ENCODE measurements at places on chromosomes 6 and 20. TPM values are rescaled to one million over a fixed set of nuclear protein-coding genes. Genes with fewer than 3 reads are reported as not detected.

The ZNF391 gene
- 4.7 TPM for total RNA-seq

The NRSN1 gene
- not detected for total RNA-seq

The OLIG3 gene
- not detected for total RNA-seq

The SCUBE3 gene
- 31.5 TPM for total RNA-seq

The SLA2 gene
- total RNA-seq: not detected

The MTHFD1L gene
- 68.7 TPM for total RNA-seq

The UBE2V1 gene
- 49.1 TPM for total RNA-seq

The FNDC1 gene
- 5.2 TPM for total RNA-seq

The NUDT3 gene
- 11.5 TPM for total RNA-seq

The SAPCD1 gene
- total RNA-seq: not detected

The RBPJL gene
- total RNA-seq: not detected

The SMOC2 gene
- not detected for total RNA-seq

The VAPB gene
- total RNA-seq: 8.8 TPM

The TREM2 gene
- not detected for total RNA-seq

The COL21A1 gene
- not detected for total RNA-seq

The EDN1 gene
- 1.8 TPM for total RNA-seq

The ADGRF5 gene
- 0.65 TPM for total RNA-seq

The C6orf52 gene
- not detected for total RNA-seq

The CYP21A2 gene
- not detected for total RNA-seq

The AVP gene
- not detected for total RNA-seq

The NEDD9 gene
- 4.3 TPM for total RNA-seq

The VGLL2 gene
- total RNA-seq: not detected

Measured in GM23248 (cell line).